Effector memory CD4-positive, alpha-beta T cell (primary cell): ENCODE measurements at places on chromosomes 5 and 9.

DNA sequence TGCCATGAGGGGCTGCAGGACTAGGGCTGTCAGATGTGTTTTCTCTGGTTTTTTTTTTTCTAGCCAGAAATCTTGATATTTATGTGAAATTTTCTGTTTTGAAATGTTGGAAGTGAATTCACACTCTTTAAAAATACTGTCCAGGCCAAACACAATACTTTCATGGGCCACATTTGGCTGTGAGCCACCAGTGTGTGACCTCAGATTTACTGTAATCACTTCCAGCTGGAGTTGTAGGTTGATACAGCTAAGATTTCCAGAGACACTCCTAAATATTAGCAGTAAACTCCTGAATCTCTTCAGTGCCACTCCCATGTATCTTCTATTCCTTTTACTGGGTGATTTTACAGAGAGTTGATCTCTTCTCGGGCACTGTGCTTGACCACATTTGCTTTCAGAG lies 92.2 kb upstream of the CKMT2 start:
- H3K27me3 ChIP-seq: no peaks in the 10 kb centered on the region
- no peak overlapping the region for H3K4me3 ChIP-seq
- no peak for DNase-seq
- no peak overlapping the region for H3K27ac ChIP-seq

- no peaks in the 10 kb centered on the region for H3K27me3 ChIP-seq
- H3K36me3 ChIP-seq: peaks cover 18% of the 10 kb centered on the region
- no peak for DNase-seq
- peak overlapping the region; percentile 62 for H3K4me3 ChIP-seq
Observed at GRCh38 chr9:93567271-93567959, 9.0 kb upstream of the PHF2 start.

- peaks cover 3% of the 10 kb centered on the region for H3K4me1 ChIP-seq
- DNase-seq: no peak
- H3K27ac ChIP-seq: peak within 1 kb of the TSS; percentile 30
- peak within 1 kb of the TSS; percentile 70 for H3K4me3 ChIP-seq
- no peaks in the 10 kb centered on the region for H3K27me3 ChIP-seq
Observed at GRCh38 chr9:87725900-87726709, at the start of gene CTSL. CTSL (plus strand) TSS chr9:87726119; CDS start chr9:87727604, 1,485 bp downstream.

GRCh38 chr5:133468596-133468995 lies 143.7 kb downstream of the FSTL4 start:
- no peaks in the 10 kb centered on the region for H3K27me3 ChIP-seq
- no peak for DNase-seq
- H3K27ac ChIP-seq: peak overlapping the region; percentile 42
- no peaks in the 10 kb centered on the region for H3K36me3 ChIP-seq
- H3K4me1 ChIP-seq: peaks cover 23% of the 10 kb centered on the region
- H3K4me3 ChIP-seq: no peak overlapping the region

DNA sequence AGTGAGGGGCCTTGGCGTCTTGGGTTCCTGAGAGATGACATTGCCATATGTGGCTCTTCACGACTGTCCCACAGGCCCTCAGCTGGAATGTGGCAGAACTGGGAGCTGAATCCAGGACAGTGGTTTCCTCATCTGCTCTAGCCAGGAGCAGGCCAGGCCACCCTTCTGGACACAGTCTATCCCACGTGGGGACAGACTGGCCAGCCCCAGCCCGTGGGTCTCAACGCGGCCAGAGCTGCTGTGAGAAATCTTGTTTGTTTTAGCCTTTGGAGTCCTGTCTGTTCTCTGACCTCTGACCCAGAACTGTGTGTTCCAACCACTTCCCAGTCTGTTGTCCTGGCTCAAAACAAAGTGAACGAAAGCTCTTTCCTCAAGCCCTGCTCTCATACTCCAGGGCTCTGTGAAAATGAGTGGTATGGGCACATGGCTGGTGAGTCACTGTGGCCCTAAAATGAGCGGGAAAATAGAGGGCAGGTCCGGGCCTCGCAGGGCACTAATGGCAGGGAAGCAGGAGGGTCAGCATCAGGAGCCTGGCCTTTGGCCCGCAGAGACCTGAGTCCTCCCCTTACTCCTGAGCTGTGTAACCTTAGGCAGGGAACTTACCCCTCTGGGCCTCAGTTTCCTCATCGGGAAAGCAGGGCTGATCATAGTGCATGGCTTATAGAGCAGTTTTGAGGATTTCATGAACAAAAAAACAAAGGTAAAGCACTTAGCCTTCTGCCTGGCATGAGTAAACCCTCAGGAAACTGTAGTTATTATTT lies 34.8 kb upstream of the GLRX start:
- H3K4me3 ChIP-seq: no peak overlapping the region
- no peaks in the 10 kb centered on the region for H3K4me1 ChIP-seq
- no peak for DNase-seq
- no peak overlapping the region for H3K27ac ChIP-seq

- no peaks in the 10 kb centered on the region for H3K36me3 ChIP-seq
- H3K27ac ChIP-seq: no peak overlapping the region
- no peak overlapping the region for H3K4me3 ChIP-seq
- no peak for DNase-seq
- H3K4me1 ChIP-seq: no peaks in the 10 kb centered on the region
- no peaks in the 10 kb centered on the region for H3K27me3 ChIP-seq
Observed at GRCh38 chr5:178436326-178436940, 153.8 kb downstream of the COL23A1 start.

- H3K27ac ChIP-seq: no peak overlapping the region
- no peaks in the 10 kb centered on the region for H3K27me3 ChIP-seq
- no peak overlapping the region for H3K4me3 ChIP-seq
- no peak for DNase-seq
- H3K36me3 ChIP-seq: no peaks in the 10 kb centered on the region
- no peaks in the 10 kb centered on the region for H3K4me1 ChIP-seq
Observed at GRCh38 chr5:142777850-142778249, 7.7 kb downstream of the ARHGAP26 start.

- no peak overlapping the region for H3K27ac ChIP-seq
- peaks cover 46% of the 10 kb centered on the region for H3K36me3 ChIP-seq
- no peak overlapping the region for H3K4me3 ChIP-seq
- H3K27me3 ChIP-seq: no peaks in the 10 kb centered on the region
- DNase-seq: no peak
- no peaks in the 10 kb centered on the region for H3K4me1 ChIP-seq
Observed at GRCh38 chr5:36172599-36172998, 20.7 kb downstream of the SKP2 start.

DNA sequence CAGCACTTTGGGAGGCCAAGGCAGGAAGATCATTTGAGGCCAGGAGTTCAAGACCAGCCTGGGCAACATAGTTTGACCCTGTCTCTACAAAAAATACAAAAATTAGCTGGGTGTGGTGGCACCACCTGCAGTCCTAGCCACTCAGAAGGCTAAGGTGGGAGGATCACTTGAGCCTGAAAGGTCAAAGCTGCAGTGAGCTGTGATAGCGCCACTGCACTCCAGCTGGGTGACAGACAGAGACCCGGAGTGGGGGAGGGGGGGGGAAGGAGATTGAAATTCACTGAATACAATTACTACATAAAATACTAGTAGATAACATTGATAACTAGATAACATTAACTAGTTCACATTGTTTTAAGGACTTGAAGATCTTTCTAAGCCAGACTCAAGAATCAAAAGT lies 345.6 kb downstream of the BNC2 start:
- no peak overlapping the region for H3K4me3 ChIP-seq
- no peaks in the 10 kb centered on the region for H3K36me3 ChIP-seq
- H3K4me1 ChIP-seq: no peaks in the 10 kb centered on the region
- no peak overlapping the region for H3K27ac ChIP-seq
- DNase-seq: no peak

GRCh38 chr5:119338326-119338946 lies 17.4 kb upstream of the TNFAIP8 start:
- peak overlapping the region; percentile 4 for H3K4me3 ChIP-seq
- peaks cover 72% of the 10 kb centered on the region for H3K4me1 ChIP-seq
- no peaks in the 10 kb centered on the region for H3K36me3 ChIP-seq
- no peaks in the 10 kb centered on the region for H3K27me3 ChIP-seq
- DNase-seq: no peak

DNA sequence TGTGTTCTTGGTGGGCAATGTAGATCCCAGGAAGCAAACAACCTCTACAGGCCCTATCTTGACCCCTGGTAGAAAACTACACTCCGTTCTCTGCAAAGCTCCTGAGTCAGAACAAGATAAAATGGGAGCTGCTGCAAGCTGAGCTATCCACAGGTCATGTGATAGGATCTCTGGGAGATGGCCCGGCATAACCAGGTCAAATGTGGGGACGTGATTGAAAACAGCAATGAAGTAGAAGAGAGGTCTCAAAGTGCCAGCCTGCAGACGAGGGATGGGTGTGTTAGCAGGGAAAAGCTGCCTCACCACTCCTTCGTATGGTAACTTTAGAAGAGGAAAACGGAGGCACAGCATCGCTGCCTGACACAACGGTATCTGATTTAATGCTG lies 25.0 kb downstream of the NRG2 start:
- H3K4me3 ChIP-seq: no peak overlapping the region
- H3K27ac ChIP-seq: no peak overlapping the region
- H3K27me3 ChIP-seq: peaks cover 3% of the 10 kb centered on the region
- DNase-seq: no peak
- no peaks in the 10 kb centered on the region for H3K4me1 ChIP-seq

DNA sequence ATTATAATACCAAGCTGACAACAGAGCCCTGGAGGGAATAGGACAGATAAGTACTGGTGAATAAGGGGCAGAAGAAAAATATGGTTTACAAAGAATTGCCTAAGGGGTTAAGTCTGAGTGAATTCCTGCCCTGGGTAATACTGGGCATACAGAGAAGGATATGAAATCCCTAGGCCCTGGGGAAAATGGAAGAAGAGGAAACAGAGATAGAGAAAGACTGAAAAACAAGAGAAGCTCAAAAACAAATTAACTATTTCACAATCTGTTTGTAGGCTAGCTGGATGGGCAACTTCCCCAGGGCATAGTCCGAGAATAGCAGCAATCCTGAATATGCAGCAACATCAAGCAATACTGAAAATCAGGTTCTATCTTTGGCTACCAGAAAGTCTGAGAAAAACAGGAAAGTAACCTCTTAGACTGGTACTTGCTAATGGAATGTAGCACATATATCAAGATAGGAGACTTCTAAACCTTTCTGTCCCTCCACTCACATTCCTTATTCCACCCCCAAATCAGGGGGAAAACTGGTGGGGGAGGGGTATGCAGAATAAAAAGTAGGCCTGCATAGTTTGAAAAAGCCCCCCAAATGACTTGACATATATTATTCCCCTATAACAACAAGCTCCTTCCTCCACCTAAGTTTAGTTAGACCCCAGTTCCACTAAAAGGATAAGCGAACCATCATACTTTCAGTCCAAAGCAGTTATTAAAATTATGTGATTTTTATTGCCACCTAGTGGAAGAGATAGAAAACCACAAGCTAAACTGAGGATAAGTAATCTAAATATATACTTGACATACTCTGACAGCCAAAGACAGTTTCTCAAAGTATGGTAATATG lies 20.6 kb downstream of the SLC38A9 start:
- H3K36me3 ChIP-seq: no peaks in the 10 kb centered on the region
- H3K4me3 ChIP-seq: no peak overlapping the region
- DNase-seq: no peak
- no peak overlapping the region for H3K27ac ChIP-seq

DNA sequence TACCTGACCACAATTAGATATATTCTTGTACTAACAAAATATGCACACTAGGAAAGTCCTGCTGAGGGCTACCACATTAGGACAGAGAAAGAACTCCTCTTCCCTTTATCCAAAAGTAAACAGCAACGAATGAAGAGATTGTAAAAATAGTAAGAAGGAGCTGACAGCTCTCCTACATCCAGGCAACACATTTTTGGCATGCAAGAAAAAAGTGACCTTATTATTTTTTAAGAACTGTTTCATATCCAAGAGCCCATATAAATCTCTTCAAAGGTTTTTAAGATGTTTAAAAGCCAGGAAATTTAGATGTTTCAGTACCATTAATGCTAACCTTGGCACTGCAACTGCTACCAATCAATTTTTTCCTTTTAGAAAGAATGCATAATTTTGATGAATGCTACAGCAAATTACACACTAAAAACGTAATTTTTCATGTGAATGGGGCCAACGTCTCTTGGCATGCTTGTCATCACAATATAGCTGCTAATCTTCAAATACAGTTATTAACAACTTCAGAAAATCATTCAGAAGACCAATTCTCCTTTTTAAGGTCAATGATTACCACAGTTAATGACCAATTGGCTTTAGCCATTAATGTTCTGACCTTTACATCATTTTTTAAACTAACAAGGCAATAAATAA lies 132.0 kb downstream of the FBXL17 start:
- no peaks in the 10 kb centered on the region for H3K27me3 ChIP-seq
- DNase-seq: no peak
- no peaks in the 10 kb centered on the region for H3K4me1 ChIP-seq
- no peaks in the 10 kb centered on the region for H3K36me3 ChIP-seq

- DNase-seq: no peak
- no peaks in the 10 kb centered on the region for H3K36me3 ChIP-seq
- no peak overlapping the region for H3K27ac ChIP-seq
- H3K4me3 ChIP-seq: no peak overlapping the region
Observed at GRCh38 chr5:153797484-153797883, 241.2 kb downstream of the FAM114A2 start.

DNA sequence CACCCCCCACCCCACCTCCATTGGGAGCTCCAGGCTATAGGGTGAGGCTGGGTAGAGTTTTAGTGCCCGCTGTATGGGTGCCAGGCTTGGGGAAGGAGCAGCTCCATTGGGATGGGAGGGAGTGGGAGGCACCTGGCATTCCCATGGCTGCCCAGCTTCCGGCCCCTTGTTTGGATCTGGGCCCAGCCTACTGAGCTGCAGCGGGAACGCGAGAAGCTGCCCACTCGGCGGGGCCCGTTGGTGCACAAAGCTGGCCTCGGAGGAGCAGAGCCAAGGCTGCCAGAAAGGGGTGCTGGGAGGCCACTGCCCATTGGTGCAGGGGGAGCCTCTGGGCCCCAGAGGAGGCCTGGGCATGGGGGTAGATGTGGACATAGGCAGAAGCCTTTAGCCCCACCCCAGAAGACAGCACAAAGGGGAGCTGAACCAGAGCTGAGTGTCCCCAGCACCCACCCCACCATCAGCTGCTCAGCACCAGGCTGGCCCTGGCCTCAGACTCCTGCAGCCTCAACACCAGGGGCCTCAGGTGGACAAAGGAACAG lies 4.4 kb downstream of the LCN9 start:
- DNase-seq: no peak
- no peaks in the 10 kb centered on the region for H3K4me1 ChIP-seq

DNA sequence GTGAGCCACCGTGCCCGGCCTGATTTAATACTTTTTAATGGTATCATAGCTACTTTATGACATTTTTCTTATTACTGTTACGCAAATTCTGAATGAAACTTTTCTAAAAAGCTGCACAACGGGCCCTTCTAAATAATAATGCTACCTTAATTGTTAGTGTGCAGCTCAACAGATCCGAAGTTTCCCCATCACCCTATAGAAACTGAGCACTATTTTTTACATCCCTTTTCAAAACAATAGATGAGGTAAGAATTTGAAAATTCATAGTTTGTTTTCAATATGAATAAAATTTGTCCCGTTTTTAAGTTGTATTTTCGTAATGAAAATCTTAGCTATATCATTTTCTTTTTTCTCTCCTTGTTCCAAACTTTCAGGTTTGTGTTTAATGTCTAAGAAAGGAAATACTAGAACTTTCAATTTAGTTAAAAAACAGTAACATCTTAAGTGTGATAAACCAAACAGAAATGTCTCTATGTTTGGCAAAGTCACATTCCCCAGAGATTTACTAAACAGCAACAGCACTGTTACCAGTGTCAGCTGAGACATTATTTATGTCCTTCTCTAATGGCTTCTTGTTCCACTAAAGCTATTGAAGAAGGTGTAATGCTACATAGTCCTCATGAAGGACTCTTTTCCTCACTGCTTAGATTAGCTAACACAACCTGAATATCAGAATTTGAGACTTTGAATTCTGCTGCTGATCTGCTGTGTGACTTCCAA lies 22.9 kb downstream of the KIF2A start:
- DNase-seq: no peak
- H3K27me3 ChIP-seq: no peaks in the 10 kb centered on the region
- H3K4me3 ChIP-seq: no peak overlapping the region
- no peak overlapping the region for H3K27ac ChIP-seq
- H3K4me1 ChIP-seq: peaks cover 4% of the 10 kb centered on the region
- H3K36me3 ChIP-seq: no peaks in the 10 kb centered on the region
